ENCODE measurements at places on chromosomes 11 and 22.

DNA sequence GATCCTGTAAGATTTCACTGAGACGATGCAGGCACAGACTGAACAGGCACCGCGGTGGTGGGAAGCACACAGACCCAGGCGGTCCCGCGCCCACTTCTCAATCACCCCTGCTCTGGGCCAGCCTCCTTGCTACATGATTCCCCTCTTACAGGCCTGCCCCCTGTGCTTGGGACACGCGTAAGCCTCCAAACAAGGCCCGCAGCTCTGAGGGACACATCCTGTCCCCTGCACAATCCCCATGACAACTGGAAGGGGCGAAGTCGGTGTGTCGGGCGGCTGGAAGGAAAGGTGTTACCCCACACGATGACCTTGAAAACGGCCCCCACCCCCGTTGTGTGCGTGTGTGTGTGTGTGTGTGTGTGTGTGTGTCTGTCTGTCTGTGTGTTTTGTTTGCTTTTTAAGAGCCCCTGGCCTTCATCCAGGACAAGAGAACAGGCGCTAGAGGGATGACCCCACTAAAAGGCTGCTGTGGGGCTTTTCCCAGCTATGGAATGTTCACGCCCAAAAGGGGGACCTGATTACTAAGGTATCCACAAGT is 13.1 kb downstream of the CELSR1 start:
- no peak for DNase-seq

- no peak for DNase-seq
Observed at GRCh38 chr11:128711136-128711535, 17.3 kb downstream of the FLI1 start.

GRCh38 chr11:122354025-122354697 is 238.1 kb upstream of the BLID start:
- no peak for DNase-seq

GRCh38 chr11:11025087-11025486 is 167.2 kb upstream of the ZBED5 start:
- DNase-seq: no peak

DNA sequence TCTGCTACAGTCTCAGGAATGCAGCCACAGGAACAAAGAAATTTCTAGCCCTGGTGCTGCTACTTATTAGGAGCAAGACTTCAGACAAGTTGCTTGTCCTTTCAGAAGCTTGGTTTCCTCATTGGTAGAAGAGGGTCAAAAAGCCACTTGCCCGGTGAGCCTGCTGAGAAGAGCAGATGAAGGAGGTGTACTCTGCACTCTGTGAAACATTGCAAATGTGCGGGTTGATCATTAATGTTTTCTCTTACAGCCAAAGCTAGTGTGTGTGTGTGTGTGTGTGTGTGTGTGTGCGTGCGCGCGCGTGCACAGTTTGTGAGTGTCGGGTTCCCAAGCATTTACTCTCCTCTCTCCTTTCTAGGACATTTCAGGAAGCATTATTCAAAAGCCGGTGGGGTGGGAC is 86.3 kb upstream of the NNMT start:
- DNase-seq: no peak

GRCh38 chr11:22554221-22554620 is 71.4 kb downstream of the FANCF start:
- DNase-seq: no peak

All from stimulated activated CD4-positive, alpha-beta T cell treated with anti-CD3 and anti-CD28 coated beads, Interleukin-15, amount 100 ng/mL, for 1 hour (primary cell).